ENCODE measurements at places on chromosomes 13 and 19.

DNA sequence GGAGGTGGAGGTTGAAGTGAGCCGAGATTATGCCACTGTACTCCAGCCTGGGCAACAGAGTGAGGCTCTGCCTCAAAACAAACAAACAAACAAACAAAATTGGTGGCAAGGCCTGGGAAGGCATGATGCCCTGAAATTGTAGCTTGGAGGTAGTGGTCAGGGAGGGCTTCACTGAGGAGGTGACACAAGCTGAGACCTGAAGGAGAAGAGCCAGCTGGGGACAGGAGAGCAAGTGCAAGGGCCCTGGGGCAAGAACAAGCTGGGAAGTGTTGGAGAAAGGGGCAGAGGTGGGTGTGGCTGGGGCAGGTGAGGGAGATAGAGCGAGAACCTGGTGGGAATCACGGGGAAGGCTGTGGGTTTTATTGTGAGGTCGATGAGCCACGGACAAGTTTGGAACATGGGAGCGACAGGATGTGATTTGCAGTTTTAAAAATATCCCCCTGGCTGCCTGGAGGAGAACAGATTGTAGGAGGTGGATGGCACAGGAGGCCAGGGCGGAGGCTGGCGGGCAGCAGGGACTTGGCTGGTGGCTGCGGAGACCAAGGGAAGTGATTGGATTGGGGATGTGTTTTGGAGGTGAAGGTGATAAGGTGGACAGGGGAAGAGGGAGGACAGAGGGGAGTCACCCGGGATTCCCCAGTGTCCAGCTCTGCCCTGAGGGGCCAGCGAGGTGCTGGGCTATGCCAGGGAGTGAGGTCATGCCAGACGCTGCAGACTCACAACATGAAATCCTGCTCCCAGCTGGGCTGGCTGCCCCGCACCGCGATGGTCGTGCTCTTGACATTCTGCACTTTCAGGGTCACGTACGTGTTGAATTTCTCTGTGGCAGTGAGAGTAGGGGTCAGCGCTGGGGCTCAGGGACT, 14.0 kb downstream of the UNC13A start:
- H3K36me3 ChIP-seq, result no peaks in the 10 kb centered on the region
- H3K4me1 ChIP-seq, result no peaks in the 10 kb centered on the region
- DNase-seq, result no peak
- no peak overlapping the region for H3K27ac ChIP-seq
- H3K27me3 ChIP-seq, result no peaks in the 10 kb centered on the region

GRCh38 chr13:31334547-31334946, 134.8 kb downstream of the B3GLCT start:
- no peaks in the 10 kb centered on the region for H3K4me1 ChIP-seq
- no peak overlapping the region for H3K27ac ChIP-seq
- H3K36me3 ChIP-seq, result no peaks in the 10 kb centered on the region
- DNase-seq, result no peak
- H3K27me3 ChIP-seq, result no peaks in the 10 kb centered on the region

- no peaks in the 10 kb centered on the region for H3K36me3 ChIP-seq
- H3K27me3 ChIP-seq, result no peaks in the 10 kb centered on the region
- peaks cover 18% of the 10 kb centered on the region for H3K4me1 ChIP-seq
- no peak overlapping the region for H3K4me3 ChIP-seq
- H3K27ac ChIP-seq, result peak overlapping the region; percentile 35
These were observed 28.1 kb upstream of the CLDN10 start for GRCh38 chr13:95524264-95524901.

GRCh38 chr19:30391554-30392551, 19.7 kb downstream of the ZNF536 start:
- H3K36me3 ChIP-seq, result no peaks in the 10 kb centered on the region
- H3K27ac ChIP-seq, result no peak overlapping the region
- no peaks in the 10 kb centered on the region for H3K4me1 ChIP-seq
- no peak overlapping the region for H3K4me3 ChIP-seq

GRCh38 chr13:99310382-99311031, 3.3 kb upstream of the GPR183 start:
- H3K4me3 ChIP-seq, result no peak overlapping the region
- H3K4me1 ChIP-seq, result peaks cover 2% of the 10 kb centered on the region
- no peaks in the 10 kb centered on the region for H3K36me3 ChIP-seq
- no peak for DNase-seq

GRCh38 chr19:44164673-44165512, at the start of gene ZNF226:
Gene ZNF226 (plus strand): TSS chr19:44165100. CDS start chr19:44170081, 4,981 bp downstream.
- peaks cover 40% of the 10 kb centered on the region for H3K36me3 ChIP-seq
- peak; percentile 91 for DNase-seq

GRCh38 chr13:85737952-85738351, 61.3 kb downstream of the SLITRK6 start:
- H3K36me3 ChIP-seq, result no peaks in the 10 kb centered on the region
- no peak overlapping the region for H3K4me3 ChIP-seq
- no peaks in the 10 kb centered on the region for H3K27me3 ChIP-seq
- H3K4me1 ChIP-seq, result peaks cover 13% of the 10 kb centered on the region

DNA sequence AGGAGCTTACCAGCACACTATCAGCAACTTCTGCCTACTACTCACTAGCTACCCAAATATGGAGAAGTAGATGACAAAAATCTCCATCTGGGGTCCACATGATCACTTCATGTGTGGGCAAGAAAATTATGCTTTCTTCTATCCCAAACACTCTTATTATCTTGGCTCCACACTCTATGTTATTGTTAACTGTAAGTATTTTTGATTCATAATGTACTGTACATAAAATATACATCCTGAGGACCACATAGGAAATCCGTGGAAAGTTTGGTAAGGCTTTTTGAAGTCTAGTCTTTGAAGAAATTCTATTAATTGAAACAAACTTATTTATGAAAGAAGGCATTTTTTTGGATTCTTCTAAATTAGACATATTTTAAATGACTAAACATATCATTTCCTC, 378.8 kb downstream of the DACH1 start:
- DNase-seq, result no peak
- H3K4me3 ChIP-seq, result no peak overlapping the region
- no peaks in the 10 kb centered on the region for H3K27me3 ChIP-seq
- H3K4me1 ChIP-seq, result no peaks in the 10 kb centered on the region
- no peak overlapping the region for H3K27ac ChIP-seq

GRCh38 chr19:39449116-39449797, 3.9 kb downstream of the SUPT5H start:
- peaks cover 44% of the 10 kb centered on the region for H3K36me3 ChIP-seq
- H3K27me3 ChIP-seq, result no peaks in the 10 kb centered on the region
- DNase-seq, result no peak
- no peak overlapping the region for H3K4me3 ChIP-seq
- peaks cover 13% of the 10 kb centered on the region for H3K4me1 ChIP-seq

GRCh38 chr13:44575741-44576350, at the start of gene TSC22D1:
Gene TSC22D1 (minus strand): TSS chr13:44576330. CDS start chr13:44576074, 256 bp downstream.
- no peaks in the 10 kb centered on the region for H3K27me3 ChIP-seq
- H3K4me3 ChIP-seq, result peak within 1 kb of the TSS; percentile 83
- peak; percentile 60 for DNase-seq

DNA sequence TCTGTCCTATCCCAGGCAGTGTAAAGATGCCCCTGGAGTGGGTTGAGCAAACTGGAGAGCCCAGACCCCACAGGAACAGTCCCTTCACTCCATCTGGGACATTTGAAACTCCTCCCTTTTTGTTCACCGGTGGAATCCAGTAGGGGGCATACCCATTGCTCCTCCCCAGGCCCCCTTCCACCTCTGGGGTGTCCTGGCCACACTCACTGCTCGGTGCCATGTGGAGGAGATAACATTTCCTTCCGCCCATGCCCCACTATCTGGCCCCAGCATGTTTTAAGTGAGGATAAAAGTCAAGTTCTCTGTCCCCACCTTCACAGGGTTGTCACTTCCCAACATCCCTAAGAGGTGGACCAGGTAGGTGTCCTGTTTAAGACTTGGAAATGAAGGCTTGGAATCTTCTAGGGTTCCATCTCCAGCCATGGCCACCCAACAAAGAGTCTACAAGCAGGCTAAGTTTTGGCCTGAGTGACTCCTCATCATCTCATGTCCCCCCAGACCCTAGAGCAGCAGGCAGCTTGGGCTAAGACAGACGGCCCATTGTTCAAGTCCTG, 9.3 kb downstream of the ZNF526 start:
- no peak overlapping the region for H3K27ac ChIP-seq
- peaks cover 85% of the 10 kb centered on the region for H3K36me3 ChIP-seq
- H3K4me3 ChIP-seq, result no peak overlapping the region
- DNase-seq, result no peak

GRCh38 chr13:37134411-37135041, 29.1 kb upstream of the CSNK1A1L start:
- DNase-seq, result no peak
- H3K27me3 ChIP-seq, result no peaks in the 10 kb centered on the region
- no peak overlapping the region for H3K4me3 ChIP-seq
- no peak overlapping the region for H3K27ac ChIP-seq

GRCh38 chr13:63425131-63425530, 2009.5 kb upstream of the PCDH20 start:
- no peaks in the 10 kb centered on the region for H3K36me3 ChIP-seq
- DNase-seq, result no peak
- H3K27ac ChIP-seq, result no peak overlapping the region
- H3K27me3 ChIP-seq, result no peaks in the 10 kb centered on the region
- H3K4me3 ChIP-seq, result no peak overlapping the region

DNA sequence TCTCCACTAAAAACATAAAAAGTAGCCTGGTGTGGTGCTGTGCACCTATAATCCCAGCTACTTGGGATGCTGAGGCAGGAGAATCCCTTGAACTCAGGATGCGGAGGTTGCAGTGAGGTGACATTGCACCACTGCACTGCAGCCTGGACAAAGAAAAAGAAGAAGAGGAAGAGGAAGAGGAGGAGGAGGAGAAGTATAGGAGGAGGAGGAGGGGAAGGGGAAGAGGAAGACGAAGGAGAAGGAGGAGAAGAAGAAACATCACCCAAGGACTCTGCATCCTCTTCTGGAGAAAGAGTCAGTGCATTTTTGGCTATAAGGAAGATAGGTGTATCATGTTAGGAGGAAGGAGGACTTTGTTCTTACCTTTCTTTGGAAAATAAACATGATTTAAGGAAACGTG, 13.0 kb upstream of the FPR3 start:
- H3K27ac ChIP-seq, result no peak overlapping the region
- H3K27me3 ChIP-seq, result no peaks in the 10 kb centered on the region

DNA sequence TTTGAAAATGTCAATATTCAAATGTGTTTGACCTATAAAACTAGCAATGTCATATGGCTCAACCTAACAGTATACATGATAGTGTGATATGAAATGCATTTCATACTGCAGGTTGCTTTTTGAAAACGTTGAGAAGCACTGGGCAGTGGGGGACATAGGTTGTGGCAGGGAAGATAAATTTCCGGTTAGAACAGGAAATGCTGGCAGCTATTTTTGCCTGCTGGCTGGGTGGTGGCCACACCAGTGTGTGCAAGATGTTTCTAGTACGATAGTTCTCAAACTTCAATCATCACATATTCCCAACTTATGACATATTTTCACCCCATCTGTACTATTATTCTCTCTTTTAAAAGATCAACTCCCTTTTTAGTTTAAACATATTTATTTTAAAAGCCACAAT, 17.2 kb downstream of the FXYD5 start:
- no peaks in the 10 kb centered on the region for H3K27me3 ChIP-seq
- no peak overlapping the region for H3K4me3 ChIP-seq
- H3K36me3 ChIP-seq, result peaks cover 8% of the 10 kb centered on the region
- H3K27ac ChIP-seq, result no peak overlapping the region
- peaks cover 10% of the 10 kb centered on the region for H3K4me1 ChIP-seq

- no peak overlapping the region for H3K4me3 ChIP-seq
- no peak for DNase-seq
- H3K4me1 ChIP-seq, result no peaks in the 10 kb centered on the region
- no peaks in the 10 kb centered on the region for H3K27me3 ChIP-seq
These were observed 302.1 kb downstream of the ENOX1 start for GRCh38 chr13:43484432-43485225.

GRCh38 chr13:107271227-107271626, 703.3 kb upstream of the ARGLU1 start:
- no peaks in the 10 kb centered on the region for H3K27me3 ChIP-seq
- DNase-seq, result no peak
- H3K27ac ChIP-seq, result no peak overlapping the region
- no peak overlapping the region for H3K4me3 ChIP-seq

- H3K4me3 ChIP-seq, result peak overlapping the region; percentile 80
- DNase-seq, result no peak
- H3K27me3 ChIP-seq, result no peaks in the 10 kb centered on the region
- H3K27ac ChIP-seq, result peak overlapping the region; percentile 62
- H3K36me3 ChIP-seq, result peaks cover 42% of the 10 kb centered on the region
- peaks cover 5% of the 10 kb centered on the region for H3K4me1 ChIP-seq
These were observed 725 bp downstream of the PSMD8 start for GRCh38 chr19:38375098-38375493.

DNA sequence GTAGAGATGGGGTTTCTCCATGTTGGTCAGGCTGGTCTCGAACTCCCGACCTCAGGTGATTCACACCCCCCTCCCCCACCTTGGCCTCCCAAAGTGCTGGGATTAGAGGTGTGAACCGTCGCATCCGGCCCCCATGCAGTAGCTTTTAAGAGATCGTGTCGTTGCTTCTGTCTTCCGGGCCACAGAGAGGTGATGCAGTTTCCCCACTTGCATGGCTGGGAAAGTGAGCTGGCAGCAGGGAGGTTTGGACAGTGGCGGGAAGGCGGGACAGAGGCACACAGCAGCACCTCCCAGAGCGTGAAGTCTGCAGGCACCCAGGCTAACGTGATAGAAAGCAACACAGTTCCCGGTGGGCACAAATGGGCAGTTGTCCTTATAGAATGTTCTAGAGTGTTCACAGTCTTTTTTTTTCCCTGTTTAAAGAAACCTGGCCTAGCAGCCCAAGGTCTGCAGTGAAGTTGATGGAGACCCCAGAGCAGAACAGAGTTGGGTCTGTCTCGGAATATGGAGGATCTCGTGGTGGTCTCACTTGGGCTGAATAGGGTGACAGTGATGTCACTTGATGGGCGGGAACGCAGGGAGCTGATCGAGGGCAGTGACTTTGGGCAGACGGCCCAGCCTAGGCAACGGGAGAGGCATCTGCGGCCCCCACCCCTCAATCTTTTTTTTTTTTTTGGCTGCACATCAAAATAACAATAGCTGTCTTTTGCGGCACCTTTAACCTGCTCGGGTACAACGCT, 4.9 kb downstream of the UHRF1 start:
- no peak for DNase-seq
- H3K27ac ChIP-seq, result peak overlapping the region; percentile 84
- H3K27me3 ChIP-seq, result no peaks in the 10 kb centered on the region
- no peak overlapping the region for H3K4me3 ChIP-seq

DNA sequence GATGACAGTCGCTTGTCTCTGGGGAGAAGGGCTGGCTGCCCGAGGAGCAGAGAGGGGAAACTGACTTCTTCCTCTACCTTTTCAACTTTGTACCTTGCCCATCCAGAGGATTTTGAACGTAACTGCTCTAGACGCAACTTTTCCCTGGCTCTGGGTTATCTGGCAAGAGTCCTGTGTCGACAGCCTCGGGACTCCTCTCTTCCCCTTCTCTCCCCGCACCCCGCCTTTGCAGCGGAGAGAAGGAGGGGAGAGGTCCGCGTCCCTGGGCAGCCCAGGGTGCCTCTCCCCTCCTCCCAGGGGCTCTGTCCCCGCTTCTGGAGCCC, 574 bp downstream of the SH3GL1 start:
- peak overlapping the region; percentile 64 for H3K27ac ChIP-seq
- no peaks in the 10 kb centered on the region for H3K27me3 ChIP-seq
- peak overlapping the region; percentile 97 for H3K4me3 ChIP-seq
- H3K4me1 ChIP-seq, result peaks cover 21% of the 10 kb centered on the region
- H3K36me3 ChIP-seq, result peaks cover 53% of the 10 kb centered on the region

GRCh38 chr13:66275416-66275815, 954.7 kb downstream of the PCDH9 start:
- H3K4me3 ChIP-seq, result no peak overlapping the region
- DNase-seq, result no peak
- H3K36me3 ChIP-seq, result no peaks in the 10 kb centered on the region

GRCh38 chr13:34241332-34241731, 423.4 kb downstream of the RFC3 start:
- no peak for DNase-seq
- no peak overlapping the region for H3K4me3 ChIP-seq
- H3K27me3 ChIP-seq, result no peaks in the 10 kb centered on the region
- no peak overlapping the region for H3K27ac ChIP-seq
